Stimulated activated effector memory CD8-positive, alpha-beta T cell treated with anti-CD3 and anti-CD28 coated beads, Interleukin-12 subunit alpha, Interleukin-12 subunit beta, amount 100 ng/mL, for 72 hours (primary cell): ENCODE measurements at places on chromosomes 3 and 15.
A peak's percentile ranks its signal among the peaks of the same experiment; 100 is the strongest.

GRCh38 chr15:70863450-70864218 lies 9.7 kb upstream of the LARP6 start:
- DNase-seq = no peak

DNA sequence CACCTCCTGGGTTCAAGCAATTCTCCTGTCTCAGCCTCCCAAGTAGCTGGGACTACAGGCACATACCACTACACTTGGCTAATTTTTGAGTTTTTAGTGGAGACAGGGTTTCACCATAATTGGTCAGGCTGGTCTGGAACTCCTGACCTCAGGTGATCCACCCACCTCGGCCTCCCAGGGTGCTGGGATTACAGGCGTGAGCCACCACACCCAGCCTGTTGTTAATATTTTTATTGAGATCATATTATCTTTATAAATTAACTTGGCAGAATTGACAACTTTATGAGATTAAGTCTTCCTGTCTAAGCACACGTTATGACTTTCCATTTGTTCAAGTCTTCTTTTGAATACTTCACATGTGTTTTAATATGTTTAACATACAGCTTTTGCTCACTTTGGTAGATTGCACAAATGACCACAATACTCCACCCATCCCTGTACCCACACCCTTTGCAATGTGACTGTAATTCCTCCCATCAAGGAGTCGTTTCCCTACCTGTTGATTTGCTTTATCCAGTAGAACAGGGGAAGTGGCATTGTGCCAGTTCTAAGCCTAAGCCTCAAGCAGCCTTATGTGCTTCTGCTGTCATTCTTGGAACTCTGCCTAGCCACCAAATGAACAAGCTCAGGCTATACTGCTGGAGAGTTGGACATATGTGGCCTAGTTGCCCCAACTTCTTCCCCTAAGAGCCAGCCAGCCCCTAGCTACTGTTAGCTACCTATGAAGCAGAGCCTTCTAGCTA lies 8.2 kb downstream of the XYLB start:
- no peak for DNase-seq

GRCh38 chr3:30711867-30712266 lies 105.5 kb downstream of the TGFBR2 start:
- DNase-seq = no peak

- no peak for DNase-seq
These were observed 215.9 kb upstream of the STAC start for GRCh38 chr3:36164400-36164799.

GRCh38 chr3:177379045-177379444 lies 181.8 kb upstream of the TBL1XR1 start:
- no peak for DNase-seq

DNA sequence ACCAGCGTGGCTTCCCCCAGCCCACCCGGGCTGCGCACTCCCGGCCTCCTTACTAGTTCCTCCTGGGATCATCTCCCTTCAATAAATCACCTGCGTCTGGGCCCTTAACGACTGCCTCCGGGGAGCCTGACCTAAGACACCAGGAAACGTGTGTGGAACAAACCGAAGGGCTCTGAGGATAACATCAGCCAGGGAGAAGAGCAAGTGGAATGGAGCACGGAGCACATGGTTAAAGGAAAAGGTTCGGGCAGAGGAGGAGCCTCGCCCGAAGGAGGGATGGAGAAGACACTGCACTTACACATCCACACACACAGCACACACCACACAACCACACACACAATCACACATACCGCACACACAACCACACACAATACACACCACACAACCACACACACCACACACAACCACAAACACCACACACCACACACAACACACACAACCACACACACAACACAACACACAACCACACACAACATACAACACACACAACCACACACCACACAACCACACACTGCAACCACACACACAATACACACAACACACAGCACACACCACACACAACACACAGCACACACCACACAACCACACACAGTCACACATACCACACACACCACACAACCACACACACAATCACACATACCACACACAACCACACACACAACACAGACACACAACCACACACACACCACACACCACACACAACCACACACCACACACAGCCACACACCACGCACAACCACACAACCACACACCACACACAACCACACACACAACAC lies 24.7 kb downstream of the CPN2 start:
- DNase-seq = no peak

DNA sequence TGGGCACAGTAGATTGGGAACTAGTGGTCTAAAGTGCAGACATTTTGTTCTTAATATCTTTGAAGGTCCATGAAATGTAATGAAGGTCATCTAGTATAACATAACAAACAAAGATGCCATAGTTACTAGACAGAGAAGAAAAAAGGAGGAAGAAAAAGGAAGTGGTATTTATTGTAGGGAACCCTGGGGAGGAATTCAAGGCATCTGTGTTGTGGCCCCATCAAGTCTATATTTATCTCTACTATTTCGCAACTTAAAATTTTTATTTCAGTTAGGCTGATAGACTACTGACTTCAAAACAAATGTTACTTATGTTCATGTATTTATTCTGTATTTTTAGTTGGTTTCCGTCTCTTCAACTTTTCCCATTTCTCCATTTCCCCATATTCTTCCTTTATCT lies 48.9 kb upstream of the ZDHHC23 start:
- DNase-seq = no peak

- DNase-seq = no peak
These were observed 7.6 kb upstream of the GMNC start for GRCh38 chr3:190870127-190870526.

DNA sequence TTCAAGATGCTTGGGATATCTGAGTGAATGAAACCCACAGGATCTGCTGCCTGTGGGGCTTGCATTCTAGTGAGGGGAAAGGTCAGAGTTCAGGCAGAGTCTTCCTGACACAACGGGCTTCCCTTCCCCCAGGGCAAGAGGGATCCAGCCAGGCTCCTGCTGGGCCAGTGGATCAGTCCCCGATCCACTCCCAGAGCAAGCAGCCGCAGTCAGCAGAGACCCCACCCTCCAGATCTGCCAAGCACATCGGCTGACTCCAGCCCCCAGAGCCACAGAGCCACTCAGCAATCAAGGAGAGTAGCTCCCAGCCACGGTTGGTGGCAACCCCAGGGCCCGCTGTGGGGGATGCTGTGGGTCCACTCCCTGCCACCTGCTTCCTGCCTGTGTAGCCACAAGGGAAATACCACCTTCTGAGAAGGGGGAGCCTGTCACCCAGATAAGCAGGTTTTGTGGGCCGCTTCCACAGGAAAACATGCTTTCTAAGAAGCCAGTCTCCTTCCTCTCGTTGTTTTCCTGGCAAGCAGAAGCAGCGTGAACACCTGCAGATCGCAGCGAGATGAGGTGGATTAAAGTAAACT lies 44.9 kb downstream of the CPN2 start:
- DNase-seq = peak; percentile 56

GRCh38 chr3:9379327-9379726 lies 16.5 kb downstream of the THUMPD3 start:
- no peak for DNase-seq

DNA sequence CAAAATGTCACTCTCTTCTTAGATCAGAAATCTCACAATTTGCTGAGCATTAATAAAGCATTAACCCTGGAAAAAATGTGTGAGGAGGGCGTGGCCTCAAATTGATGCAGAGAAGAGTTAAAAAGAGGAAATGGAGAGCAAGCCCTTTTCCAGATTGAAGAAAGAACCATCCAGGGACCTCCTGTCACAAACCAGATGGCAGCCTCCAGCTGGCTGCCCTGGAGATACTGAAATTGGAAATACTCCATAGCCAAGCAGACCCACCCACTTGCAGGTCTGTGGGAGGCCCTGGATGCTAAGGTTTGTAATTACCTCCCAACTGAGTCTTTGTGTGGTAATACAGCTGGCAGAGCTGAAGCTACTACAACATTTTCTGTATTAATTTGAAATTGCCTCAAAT lies 214.9 kb downstream of the IL20RB start:
- no peak for DNase-seq

GRCh38 chr3:129313665-129314385 lies 35.2 kb downstream of the HMCES start:
- DNase-seq = no peak

GRCh38 chr15:98980899-98981228 lies 26.7 kb downstream of the PGPEP1L start:
- DNase-seq = no peak

GRCh38 chr15:36590838-36591237 lies 11.4 kb downstream of the CDIN1 start:
- no peak for DNase-seq

DNA sequence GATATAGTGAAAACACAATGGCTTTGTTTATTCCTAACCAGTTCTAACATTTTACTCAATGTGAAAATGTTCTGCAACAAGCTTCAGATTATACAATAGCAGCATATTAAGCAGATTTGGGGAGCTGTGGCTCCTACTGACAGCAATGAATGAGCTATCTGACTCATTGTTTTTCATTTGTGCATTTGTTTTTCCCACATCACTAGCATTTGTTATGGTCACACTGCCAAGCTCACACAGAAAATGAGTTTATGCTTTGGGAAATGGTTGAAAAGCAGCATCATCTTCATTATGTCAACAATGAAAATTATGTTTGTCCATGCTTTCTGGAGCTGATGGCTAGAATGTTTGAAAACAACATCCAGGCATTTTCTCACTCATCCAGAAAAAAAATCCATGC lies 53.5 kb downstream of the ZPLD1 start:
- DNase-seq = no peak

GRCh38 chr3:188700501-188700900 lies 471.3 kb upstream of the TPRG1 start:
- no peak for DNase-seq

GRCh38 chr15:60183366-60183765 lies 179.3 kb downstream of the FOXB1 start:
- DNase-seq = no peak

DNA sequence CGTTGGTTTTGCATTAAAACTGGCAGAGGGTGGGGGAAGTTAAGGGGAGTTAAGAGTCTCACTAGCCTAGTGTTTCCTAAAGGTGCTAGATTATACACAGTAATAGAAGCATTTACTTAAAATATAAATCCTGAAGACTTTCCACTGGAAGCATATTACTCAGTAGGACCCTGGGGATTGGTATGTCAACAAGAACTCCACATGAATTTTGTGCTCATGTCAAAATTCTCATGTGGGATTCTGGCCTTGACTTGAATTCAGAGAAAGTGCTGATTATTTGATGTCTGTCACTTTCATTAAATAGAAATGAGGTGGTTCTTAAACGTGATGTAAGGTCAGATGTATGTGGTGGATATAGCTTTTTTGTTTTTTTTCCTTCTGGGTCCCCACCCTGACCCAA lies 997.2 kb downstream of the TUSC7 start:
- no peak for DNase-seq

- no peak for DNase-seq
These were observed 10.8 kb downstream of the BCL2L10 start for GRCh38 chr15:52101542-52102323.

DNA sequence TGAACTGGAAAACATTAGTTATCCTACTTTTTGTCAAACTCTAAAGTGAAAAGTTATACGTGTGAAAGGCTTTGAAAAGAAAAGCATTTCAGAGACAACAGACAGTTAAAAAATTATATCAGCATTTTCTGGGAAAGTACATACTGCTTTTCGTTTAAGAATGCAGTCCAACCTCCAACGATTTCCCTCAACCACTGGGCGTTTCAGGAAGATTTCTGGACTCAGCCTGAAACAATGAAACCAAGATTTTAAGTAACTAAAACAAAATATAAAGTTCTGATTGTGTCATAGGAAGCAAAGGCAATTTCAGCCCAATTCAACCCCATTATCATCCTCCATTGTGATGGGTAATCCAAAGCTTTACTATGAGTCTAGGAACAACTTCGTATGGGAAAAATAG lies 110.7 kb downstream of the PLD1 start:
- no peak for DNase-seq

GRCh38 chr3:192156382-192156781 lies 571.0 kb downstream of the FGF12 start:
- no peak for DNase-seq

DNA sequence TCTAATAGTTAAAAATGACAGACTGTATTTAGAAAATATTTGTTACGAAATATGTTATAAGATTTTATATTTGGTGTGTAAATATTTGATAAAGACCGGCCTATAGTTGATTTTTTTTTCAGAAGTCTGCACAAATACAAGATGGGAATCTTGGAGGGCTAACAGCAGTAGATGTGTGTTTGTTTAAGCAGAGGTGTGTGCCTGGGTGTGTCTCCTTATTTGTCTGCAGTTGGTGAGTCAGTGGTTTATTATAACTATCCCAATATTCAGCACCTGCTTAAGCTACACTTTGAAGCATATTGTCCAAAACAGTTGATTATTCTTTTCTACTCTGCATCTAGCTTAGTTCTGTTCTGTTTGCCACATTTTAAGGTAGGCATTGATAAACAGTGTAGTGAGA lies 12.4 kb downstream of the GLCE start:
- no peak for DNase-seq

GRCh38 chr3:46934072-46934471 lies 42.5 kb downstream of the CCDC12 start:
- no peak for DNase-seq

DNA sequence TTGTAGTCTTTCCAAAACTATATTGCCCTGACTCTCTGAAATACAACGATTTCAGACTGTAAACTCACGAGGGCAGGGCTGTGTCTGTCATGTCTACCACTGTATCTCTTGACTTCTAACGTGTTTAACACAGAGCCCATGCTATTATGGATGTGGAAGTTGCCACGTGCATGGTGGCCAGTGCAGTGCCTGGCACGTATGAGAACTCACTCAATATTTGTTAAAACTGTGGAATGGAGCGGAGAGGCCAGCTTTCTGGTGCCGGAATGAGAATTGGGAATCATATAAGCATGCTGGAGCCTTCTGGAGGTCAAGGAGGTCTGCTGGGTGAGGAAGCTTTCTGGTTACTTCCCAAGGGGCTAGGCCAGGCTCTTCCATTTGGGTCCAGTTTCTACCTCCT lies 220.6 kb upstream of the LYSMD4 start:
- DNase-seq = peak; percentile 37

- DNase-seq = no peak
These were observed 92.4 kb downstream of the TOP2B start for GRCh38 chr3:25572336-25572735.

GRCh38 chr3:177335728-177336127 lies 138.4 kb upstream of the TBL1XR1 start:
- no peak for DNase-seq

DNA sequence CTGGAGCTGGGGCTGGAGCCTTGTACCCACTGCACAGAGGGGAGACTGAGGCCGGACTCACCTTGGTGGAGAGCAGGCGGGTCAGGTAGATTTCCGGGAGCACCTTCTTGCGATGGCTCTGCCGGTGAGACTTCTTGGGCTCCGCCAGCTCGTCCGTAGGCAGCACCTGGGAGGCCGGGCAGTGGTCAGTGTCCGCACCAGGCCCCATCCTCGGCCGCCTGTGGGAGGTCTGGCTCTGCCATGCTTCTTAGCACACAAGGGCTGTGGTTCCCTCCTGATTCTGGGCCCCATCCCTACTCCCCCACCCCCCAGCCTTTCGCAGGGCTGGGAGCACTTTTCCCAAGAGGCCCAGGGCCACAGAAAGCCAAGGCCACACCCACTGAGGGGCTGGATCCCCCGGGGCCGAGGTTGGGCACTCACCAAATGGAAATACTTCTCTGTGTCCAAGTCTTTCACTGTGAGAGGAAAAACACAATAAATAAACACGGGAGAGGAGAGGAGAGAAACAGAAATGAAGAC lies 17.4 kb downstream of the H1-8 start:
- DNase-seq = no peak
